ENCODE measurements at places on chromosomes 5 and 9.

GRCh38 chr5:90279091-90279490 is 130.5 kb downstream of the CETN3 start:
- DNase-seq, result no peak

DNA sequence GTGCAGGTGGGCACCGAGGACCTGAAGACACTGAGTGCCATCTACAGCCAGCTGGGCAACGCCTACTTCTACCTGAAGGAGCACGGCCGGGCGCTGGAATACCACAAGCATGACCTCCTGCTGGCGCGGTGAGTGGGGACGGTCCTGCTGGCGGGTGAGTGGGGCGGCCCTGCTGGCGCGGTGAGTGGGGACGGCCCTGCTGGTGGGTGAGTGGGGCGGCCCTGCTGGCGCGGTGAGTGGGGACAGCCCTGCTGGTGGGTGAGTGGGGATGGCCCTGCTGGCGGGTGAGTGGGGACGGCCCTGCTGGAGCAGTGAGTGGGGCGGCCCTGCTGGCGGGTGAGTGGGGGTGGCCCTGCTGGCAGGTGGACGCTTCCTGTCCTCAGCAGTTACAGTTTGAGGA is 7.2 kb downstream of the GPSM1 start:
- no peak for DNase-seq

- no peak for DNase-seq
Measured at GRCh38 chr5:84286662-84287061, 98.0 kb downstream of the EDIL3 start.

DNA sequence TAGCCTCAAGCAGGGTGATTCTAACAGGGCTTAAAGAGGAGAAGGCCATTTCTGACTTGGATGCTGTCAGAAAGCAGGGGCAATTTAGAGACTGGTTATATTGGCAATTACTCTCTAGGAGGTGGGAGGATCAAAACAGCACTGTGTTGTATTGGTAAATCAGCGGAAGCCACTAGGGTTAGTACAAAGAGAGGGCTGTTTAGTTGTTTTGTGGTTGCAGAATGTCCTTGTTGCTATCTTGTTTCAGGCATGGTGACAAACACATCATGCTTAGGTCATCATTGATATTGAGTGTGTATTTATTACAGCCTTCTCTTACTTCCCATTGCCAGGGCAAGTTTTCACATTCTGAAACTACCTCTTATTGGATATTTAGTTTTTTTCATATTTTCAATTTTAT is 165.3 kb downstream of the TAF11L14 start:
- no peak for DNase-seq

GRCh38 chr9:94853887-94854286 is 127.4 kb downstream of the AOPEP start:
- no peak for DNase-seq

- peak; percentile 64 for DNase-seq
Measured at GRCh38 chr9:113516840-113517577, 53.5 kb downstream of the RGS3 start.

DNA sequence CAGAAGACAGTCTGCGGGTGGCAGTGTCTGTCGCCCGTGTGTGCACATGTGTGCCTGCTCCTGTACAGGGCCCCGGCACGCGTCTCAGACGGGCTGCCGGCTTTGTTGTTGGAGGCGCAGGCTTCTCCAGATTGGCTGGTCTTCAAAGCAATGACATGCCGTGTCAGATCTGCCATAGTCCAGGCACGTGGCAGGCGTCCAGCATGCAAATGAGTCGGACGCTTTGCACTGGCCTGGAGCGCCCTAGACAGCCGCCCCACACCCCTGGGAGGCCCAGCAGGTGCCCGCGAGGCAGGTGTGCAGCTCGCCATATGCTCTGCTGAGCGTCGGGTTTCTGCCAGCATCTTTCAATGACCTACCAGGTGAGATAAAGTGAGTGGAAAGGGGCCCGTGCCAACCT is 71.5 kb downstream of the GADD45G start:
- DNase-seq, result no peak

DNA sequence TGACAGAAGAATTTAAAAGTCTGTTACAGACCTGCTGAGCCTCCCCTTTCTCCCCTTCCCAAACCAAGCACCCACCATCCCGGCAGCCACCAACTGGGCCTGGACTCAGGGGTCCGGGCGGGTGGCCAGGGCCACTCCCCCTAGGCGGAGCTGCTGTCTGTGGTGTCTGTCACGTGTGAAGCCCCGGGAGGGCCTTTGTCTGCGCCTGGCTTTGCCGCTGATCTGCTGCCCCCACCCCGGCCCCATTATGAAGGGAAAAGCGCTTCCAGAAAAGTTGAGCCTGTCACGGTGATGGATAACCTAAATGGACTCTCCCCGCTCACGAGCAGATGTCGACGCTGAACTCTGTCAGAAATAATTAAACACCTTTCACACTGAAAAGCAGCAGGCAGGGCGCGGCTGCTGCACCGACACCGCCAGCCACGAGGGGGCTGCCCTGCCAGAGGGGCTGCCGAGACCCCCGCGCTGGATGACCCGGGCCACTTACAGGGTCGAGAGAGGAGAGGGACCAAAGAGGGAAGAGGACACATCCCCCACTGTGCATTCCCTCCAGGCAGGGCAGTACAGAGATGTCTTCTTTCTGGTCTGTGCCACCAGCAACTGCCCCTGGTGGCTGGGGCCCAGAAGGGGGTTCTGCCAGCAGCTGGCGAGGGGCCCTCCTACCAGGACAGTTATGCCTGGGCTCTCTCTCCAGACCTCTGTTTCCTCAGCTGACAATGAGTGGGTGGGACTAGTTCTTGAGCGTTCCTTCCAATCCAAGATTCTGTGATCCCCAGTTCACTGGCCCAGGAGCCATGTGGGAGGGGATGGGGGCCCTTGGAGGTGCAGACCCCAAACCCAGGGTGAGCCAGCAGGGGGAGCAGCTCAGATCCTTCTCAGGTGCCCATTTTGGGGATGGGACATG is 36.0 kb upstream of the BARHL1 start:
- DNase-seq, result no peak

GRCh38 chr9:98808875-98809274 is 1.4 kb downstream of the GALNT12 start:
- DNase-seq, result no peak

- no peak for DNase-seq
Measured at GRCh38 chr5:107232293-107232692, 438.4 kb downstream of the EFNA5 start.

GRCh38 chr5:136090319-136090718 is 42.3 kb upstream of the SMAD5 start:
- DNase-seq, result no peak

DNA sequence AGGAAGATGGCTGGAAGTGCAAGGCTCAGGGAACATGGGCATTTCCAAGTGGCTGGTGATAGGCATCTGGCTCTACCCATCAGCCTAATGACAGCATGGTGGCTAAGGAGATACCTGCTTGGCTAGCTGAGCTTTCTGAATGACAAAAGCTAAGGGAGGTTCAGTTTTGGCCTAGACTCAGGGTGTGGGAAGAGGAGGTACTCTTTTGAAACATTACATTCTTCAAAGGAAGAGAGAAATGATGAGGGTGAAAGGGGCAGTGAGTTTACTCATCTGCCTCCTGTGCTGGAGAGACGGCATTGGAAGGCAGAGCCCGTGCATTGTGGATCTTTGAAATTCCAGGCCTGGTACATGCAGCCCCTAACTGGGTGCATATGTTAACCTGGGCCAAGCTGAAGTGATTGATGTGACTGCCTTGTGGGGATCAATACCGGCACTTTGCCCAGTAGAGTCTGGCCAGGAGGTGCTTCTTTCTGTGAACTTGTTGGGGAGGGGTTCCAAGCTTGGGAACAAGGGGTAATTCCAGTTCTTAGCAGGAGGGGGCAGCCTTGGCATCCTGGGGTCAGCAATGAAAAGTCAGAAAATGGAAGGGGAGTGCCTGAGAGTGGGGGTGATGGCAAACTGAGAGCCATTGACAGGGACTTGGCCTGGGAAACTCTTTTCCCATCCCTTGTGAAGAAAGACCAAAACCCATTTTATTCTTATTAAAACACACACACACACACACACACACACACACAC is 108.6 kb downstream of the ACER2 start:
- DNase-seq, result no peak

GRCh38 chr9:135888766-135889394 is 18.5 kb downstream of the CAMSAP1 start:
- DNase-seq, result no peak
